ENCODE measurements at places on chromosomes 12 and 14.

- DNase-seq, result no peak
Observed at GRCh38 chr14:103698380-103699260, 16.6 kb downstream of the XRCC3 start.

DNA sequence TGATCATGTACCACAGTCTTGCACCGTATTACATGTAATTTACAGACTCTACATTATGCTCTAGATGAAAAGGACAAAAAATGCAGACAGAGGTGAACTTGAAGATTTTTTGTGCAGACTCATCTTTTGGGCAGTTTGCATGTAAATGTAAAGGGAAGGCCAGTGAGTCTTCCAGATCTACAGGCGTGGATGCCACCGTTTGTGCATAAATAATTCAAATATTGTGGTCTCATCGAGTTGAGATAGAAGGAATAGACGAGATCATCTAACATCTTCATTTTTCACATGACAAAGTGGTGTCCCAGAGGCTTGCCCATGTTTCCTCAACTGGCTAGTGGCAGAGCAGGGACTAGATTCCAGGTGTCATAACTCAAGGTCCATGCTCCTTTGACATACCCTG is 125.2 kb downstream of the ALX1 start:
- no peak for DNase-seq

DNA sequence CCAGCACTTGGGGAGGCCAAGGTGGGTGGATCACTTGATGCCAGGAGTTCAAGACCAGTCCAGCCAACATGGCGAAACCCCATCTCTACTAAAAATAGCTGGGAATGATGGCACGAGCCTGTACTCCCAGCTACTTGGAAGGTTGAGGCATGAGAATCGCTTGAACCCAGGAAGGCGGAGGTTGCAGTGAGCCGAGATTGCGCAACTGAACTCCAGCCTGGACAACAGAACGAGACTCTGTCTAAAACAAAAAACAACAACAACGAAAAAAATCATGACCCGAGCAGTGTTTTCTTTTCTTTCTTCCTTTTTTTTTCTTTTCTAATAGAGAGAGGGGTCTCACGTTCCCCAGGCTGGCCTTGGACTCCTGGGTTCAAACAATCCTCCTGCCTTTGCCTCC is 3.5 kb upstream of the CSRNP2 start:
- no peak for DNase-seq

DNA sequence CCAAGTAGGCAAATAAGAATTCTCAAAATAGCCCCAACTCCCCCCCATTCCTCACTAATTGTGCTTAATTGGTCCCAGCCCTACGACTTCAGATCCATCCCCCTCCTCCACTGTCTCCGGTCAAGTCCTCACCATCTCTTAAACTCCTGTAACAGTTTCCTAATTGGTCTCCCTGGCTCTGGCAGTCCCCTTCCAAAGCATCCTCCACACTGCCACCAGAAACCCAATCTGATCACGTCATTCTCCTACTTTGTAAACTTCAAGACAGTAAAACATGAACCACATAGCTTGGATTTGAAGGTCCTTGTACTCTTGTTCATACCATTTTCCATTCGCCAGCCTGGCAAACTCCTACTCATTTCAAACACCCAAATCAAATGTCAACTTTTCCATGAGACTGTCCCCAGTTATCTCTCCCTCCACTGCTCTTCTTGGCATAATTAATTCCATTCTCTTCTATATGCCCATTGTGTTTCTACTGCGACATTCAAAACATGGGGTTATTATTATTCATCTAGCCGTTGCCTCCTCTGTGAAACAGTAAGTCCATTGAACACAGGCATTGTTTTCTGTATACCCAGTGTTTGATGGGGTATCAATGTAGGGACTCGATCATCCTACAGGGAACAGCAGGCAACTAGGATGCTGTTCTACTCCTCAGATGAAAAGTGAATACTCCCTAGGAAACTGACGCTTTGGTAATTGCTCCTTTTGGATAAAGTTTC is 104.6 kb downstream of the EGLN3 start:
- no peak for DNase-seq

DNA sequence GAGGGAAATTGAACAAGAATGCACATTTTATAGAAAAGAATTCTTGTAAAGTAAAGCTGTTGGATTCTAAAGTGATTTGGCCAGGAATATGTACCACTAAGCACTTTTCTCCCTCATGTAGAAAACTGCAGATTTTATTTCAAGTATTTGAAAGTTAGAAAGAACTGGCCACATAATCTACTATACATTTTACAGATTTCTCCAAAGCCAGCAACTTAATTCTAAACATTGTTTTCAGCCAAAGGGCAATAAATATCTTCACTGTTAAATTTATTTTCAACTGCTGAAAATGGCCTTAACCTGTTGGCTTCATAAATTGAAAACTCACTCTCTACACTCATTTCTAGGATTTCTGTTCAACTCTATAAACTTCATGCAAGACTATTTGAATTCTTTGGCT is 15.6 kb upstream of the KERA start:
- DNase-seq, result no peak

DNA sequence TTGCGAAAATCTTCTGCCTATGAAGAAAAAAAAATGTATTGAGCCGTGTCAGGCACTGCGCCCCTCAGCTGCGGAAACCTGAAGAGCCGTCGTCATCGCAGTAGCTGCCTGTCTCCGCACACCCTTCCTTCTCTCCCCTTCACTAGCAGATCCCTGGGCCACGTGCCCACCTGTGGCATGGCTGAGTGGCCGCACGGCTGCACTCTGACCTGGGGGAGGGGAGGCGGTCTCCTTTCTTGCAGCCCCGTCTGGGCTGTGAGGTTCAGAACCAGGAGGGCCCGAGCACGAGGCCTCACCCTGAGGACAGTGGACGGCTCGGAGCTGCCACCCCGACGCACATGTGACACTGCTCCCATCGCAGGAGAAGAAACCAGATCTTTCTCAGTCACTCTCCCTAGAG is 24.9 kb downstream of the PGAM5 start:
- DNase-seq, result no peak

- DNase-seq, result no peak
Observed at GRCh38 chr12:64427988-64428387, 23.8 kb downstream of the XPOT start.

GRCh38 chr14:47226877-47227520 is 448.4 kb downstream of the MDGA2 start:
- DNase-seq, result no peak

- DNase-seq, result no peak
Observed at GRCh38 chr12:50928392-50928791, 24.0 kb upstream of the HIGD1C start.

GRCh38 chr12:126051611-126052107 is 986.4 kb downstream of the AACS start:
- DNase-seq, result no peak
